Fibroblast of skin of left biceps (primary cell): ENCODE measurements at places on chromosomes 7 and 10.

DNA sequence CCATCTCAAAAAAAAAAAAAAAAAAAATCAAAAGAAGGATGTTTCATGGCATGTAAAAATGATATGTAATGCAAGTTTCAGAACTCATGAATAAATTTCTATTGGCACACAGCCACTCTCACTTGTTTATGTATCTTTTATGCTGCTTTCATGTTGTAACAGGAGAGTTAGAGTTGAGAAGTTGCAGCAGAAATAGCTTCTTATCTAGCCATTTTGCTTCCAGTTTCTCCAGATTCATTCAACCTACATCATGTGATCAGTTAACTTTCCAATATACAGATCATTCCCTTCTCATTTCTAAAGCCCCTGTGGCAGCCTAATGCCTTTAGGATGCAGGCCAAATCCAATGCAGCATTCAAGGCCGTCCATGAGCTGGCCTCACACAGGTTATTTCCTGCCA lies 30.4 kb downstream of the ZNF786 start:
- no peak for DNase-seq

DNA sequence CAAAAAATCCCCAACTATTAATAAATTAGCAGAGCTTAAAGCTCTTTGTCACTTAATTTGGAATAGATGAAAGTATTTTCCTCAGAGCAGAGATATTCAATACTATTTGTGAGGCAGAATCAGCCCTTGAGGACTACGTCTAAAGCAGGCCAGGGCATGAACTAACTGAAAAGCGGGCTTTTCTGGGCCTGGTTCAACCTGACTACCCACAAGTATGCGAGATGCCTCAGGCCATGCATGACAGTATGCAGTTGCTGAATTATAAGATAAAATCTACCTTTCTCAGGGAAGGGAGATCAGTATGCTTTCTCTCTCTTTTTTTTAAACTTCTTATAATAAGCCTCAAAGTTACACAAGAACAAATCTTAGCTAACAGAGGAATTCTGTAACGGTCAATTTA lies 20.1 kb downstream of the TMEM168 start:
- DNase-seq: no peak

GRCh38 chr10:99984211-99985034 lies 25.3 kb downstream of the DNMBP start:
- no peak for DNase-seq

DNA sequence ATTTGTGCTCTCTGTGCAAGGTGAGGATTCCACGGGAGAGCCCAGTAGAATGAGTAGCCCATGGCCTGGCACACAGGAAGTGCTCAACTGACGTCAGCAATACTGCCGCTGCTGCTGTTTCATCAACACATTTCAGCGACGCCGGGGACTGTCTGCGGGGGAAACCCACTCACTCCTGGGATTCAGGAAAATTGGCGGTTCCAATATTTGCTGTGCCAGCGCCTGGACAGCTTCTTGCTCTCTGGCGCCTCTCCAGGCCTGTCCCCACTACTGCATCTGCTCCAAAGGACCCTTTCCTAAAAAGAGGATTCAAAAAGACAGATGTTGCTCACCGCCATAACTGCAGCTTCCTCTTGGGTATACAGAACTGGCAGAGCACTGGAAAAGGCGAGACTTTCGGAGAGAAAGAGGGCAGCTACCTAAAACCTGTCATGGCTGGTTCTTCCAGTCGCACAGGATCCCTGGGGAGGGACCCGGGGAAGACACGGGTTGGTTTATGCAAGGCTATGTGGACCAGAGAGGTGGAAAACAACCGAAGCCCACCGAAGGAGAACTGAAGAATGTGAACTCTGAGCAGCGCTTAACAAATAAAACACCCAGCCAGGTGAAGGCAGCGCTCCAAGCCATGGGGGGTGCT lies 39.7 kb upstream of the ENO4 start:
- DNase-seq: no peak

DNA sequence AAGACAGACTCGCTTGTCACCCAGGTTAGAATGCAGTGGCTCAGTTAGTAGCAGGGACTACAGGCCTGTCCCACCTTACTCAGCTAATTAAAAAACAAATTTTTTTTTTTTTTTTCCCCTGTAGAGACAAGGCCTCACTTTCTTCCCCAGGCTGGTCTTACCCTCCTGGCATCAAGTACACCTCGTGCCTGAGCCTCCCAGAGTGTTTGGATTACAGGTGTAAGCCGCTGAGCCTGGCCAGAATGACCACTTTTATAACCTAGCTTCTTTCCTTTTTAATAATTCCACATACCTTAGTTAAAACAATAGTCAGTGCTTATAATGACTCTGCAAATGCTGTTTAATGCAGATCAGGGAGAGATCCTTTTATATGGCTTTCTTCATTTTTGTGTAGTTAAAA lies 31.3 kb downstream of the RSBN1L start:
- no peak for DNase-seq
